ENCODE measurements at places on chromosomes 3 and 15.

- no peak for DNase-seq
Observed at GRCh38 chr3:26145769-26146168, 355.9 kb downstream of the OXSM start.

- no peak for DNase-seq
Observed at GRCh38 chr15:33086500-33087121, 107.9 kb downstream of the FMN1 start.

- DNase-seq, result no peak
Observed at GRCh38 chr3:153232851-153233271, 70.8 kb downstream of the RAP2B start.

GRCh38 chr15:26392956-26393355 is 379.9 kb downstream of the GABRB3 start:
- DNase-seq, result no peak

DNA sequence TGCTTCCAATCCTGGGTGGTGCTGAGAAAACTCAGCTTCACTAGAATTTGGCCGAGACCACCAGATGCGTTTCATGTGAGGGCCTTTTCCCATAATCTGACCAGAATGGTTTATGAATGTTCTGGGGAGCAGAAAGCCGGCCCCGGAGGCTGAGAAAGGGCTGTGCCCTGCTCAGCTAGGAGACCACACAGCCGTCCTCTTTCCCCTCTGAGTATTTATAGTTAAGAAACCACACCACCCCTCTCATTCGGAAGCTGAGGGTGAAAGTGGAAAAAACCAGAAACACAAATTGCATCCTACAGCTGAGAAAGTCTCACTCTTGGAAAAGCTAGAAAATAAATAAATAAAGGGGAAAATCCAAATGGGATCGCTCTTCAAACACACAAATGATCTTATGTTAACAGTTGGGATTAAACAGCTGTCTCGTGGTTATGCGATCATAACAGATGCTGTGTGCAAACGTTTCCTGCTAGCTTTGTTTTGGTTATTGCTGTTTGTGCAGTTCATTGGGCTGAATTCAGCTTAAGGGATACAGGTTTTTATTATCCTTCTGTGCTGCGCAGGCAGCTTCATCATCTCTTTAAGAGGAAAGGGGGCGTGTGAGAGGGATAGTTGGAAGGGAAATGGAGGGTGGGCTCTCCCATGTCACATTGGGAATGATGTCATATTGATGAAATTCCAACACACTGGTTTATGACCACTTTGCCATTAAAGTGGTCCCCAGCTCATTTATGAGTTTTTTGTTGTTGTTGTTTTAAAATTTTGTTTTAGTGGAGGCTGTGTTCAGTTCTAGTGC is 1026.2 kb upstream of the NR2F2 start:
- no peak for DNase-seq

GRCh38 chr15:93250209-93250608 is 161.2 kb upstream of the RGMA start:
- DNase-seq, result no peak

DNA sequence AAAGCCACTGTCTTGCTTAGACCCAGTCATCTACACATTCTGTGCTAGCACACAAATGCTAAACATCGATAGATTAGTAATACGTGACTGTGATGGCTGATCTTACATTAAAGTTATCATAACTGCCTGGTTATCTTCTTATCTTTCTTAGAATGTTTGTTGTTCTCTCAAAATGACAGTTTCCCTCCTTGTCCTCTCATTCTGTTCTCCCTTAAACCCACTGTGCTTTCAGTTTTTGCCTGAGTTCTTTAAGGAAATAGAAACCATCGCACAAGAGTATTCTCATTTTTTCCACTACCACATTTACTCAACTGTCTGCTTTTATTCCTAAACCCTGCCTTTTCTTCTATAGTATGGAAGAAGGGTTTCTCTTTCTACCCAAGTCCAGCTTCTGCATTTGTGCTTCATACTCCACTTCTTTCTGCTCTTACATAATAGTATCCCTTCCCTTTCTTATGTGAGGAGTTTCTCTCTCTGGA is 17.1 kb downstream of the STX19 start:
- no peak for DNase-seq

DNA sequence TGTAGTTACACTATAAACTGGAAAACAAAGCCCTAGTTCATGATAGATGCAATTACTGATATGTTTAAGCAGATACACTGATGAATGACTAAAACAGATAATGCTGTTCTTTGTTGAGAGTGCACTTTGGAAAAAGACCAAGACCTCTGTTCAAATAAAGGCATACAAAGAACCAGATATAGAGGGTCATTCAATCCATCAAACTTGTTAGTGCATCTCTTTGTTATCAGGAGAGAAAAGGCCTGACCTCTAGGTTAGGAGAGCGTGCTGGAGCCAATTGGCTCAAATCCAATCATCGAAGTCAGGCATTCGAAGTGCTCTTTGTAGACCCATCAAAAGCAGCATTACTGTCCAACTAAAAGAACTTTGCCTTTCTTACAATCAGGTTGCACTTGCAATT is 124.2 kb downstream of the TFG start:
- no peak for DNase-seq

- no peak for DNase-seq
Observed at GRCh38 chr3:104805042-104805441, 561.7 kb upstream of the ALCAM start.

DNA sequence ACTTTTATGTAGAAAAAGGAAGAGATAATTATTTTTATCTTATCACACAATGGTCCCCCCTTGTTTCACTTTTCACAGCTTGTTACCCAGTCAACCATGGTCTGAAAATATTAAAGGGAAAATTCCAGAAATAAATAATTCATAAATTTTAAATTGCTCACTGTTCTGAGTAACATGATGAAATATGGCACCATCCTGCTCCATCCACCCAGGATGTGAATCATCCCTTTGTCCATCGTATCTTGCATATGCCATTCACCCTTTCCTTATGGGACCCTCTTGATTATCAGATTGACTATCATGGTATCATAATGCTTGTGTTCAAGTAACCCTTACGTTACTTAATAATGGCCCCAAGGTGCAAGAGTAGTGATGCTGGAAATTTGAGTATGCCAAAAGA is 43.7 kb downstream of the ANKRD28 start:
- DNase-seq, result no peak

- DNase-seq, result no peak
Observed at GRCh38 chr15:77032647-77033416, 37.9 kb downstream of the PSTPIP1 start.

DNA sequence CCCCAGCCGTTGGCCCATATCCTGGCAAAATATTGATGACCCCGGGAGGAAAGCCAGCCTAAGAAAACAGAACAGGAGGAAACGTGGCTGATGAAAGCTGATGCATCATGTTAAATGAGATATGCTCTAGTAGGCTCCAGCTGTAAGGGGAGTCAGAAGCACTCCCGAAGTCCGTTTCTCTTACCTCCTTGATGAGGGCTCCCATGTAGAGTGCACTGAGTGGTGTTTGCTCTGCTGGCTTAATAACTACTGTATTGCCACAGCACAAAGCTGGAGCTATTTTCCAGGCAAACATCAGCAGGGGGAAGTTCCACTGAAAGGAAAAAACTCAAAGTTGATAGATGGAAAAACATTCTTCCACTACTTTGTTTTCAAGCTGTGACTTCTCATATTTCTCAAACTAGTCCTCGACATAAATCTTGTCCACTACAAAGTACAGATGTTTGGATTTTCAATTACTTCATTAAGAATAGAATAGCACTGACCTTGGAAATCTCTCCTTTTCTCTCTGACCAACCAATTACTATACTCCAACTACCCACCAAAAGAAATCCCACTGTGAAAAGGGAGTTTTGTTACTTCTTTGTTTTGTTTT is 72.7 kb downstream of the ALDH1A2 start:
- DNase-seq, result no peak

- DNase-seq, result no peak
Observed at GRCh38 chr15:101009176-101009575, 90.0 kb downstream of the LRRK1 start.

DNA sequence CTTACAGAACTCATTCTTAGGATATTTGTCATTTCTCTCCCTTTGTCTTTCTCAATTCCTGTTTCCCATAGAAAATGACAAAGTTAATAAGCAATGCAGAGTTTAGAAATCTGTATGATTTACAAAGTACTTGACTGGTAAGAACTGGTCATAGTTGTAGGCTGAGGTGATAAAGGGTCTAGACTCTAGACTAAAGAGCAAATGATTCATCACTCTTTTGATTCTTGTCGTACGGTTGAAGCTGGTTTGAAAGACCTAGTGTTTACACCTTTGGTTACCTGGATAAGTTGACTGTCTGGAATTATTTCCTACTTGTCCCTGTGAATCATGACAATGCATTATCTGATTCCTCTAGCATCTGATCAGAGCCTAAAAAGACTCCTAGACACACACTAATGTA is 58.9 kb upstream of the TP63 start:
- no peak for DNase-seq

DNA sequence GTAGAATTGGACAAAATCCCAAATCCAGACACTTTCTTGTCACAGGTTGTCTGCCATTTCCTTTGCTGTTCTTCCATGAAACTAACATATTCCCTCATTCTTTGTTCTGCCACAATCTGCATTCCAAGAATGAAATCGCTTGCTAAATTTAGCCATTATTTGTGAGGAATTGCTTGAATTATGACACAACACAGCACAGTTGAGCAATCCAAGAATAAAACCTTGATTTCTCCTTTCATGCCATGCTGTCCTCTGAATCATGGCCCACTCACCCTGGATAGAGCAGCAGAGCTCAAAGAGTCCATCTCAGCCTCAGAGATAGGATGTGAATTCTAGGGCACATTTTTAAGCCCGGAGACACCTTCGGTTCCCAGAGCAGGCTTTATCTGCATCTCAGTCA is 35.2 kb upstream of the GREM1 start:
- no peak for DNase-seq

GRCh38 chr3:48369693-48370332 is 2.2 kb upstream of the FBXW12 start:
- no peak for DNase-seq

GRCh38 chr3:156643729-156644389 is 30.5 kb upstream of the TIPARP start:
- DNase-seq, result no peak

- DNase-seq, result no peak
Observed at GRCh38 chr15:43187544-43188155, 2.4 kb downstream of the CCNDBP1 start.

DNA sequence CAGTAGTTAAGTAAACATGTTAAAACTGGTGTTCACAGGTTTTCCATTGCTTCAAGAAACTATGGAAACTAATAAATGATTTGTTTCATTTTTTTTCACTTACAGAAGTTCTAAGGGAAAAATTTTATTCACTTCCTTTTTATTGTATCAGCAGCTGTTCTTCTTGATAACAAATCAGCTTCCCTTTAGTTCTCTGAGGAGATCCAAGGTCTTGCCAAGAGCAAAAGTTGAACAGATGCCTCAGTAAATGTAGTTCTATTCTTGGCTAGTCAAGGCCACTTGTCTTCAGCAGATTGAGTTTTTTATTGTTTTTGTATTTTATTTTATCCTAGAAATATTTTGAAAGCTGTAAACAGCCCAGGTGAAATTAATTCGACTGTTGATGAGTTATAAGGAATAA is 41.8 kb downstream of the KCNH8 start:
- no peak for DNase-seq

DNA sequence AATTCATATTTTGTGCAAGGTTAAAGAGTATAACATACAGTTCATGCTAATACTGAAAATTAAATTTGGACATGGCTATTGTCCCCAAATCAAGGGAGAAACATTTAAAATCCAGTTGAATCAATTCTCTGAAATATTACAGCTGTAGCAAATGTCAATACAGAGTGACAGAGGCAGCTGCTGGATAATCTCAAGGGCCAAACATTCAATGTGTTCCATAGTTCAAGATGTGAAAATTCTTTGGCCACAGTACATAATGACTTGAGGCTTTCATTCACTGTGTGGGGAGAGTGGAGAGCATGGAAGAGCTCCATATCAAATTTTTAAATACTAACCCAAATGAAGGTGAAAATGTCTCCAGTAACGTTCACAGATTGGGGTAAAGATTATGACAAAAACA is 1192.8 kb upstream of the CADM2 start:
- DNase-seq, result no peak

DNA sequence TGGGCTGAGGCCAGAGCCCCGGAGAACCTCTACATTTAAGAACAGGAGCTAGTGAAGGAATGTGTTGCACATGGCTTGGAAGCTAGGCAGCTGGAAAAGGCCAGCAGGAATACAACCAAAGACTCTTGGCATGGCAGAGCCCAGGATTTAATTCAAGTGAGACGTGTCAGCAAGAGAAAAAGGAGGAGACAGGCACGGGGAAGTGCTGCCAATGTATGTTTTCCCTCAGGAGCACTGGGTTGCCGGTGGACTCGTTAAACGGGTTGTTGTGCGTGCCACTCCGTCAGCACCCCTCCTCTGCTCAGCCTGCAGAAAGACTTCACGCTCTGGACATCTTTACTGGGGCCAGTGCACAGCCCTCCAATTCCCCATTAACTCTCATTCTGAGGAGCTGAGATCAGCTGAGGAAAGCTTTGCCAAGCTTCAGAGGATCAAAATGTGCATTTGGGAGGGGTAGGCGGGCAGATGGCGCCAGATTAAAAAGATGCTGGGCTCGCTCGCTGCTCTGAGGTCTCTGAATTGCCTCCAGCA is 103.7 kb downstream of the PDZRN3 start:
- no peak for DNase-seq

GRCh38 chr3:110533089-110533488 is 538.5 kb upstream of the NECTIN3 start:
- DNase-seq, result no peak

Data from NCI-H1048 (cell line).